ENCODE measurements at places on chromosomes 12 and 14.

DNA sequence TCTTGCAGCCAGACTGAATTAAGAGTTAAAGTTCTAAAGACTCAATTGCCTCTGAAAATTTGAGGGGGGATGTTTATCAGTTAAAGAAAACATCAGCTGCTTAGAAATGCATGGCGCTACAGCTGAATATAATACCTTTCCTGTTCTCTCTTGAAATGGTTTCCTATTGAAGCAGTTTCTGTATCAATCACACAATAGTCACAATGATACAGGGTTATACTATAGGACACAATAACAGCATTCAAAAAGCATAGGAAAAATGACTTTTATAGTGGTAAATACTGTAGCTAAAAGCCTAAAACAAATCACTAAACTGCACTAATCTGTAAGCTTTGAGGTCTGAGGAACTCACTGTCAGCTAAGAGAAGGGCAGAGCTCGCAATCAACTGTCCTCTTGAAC lies 15.2 kb downstream of the MDGA2 start:
- DNase-seq, result no peak

GRCh38 chr12:107600581-107601144 lies 84.9 kb upstream of the PWP1 start:
- no peak for DNase-seq

GRCh38 chr14:52553671-52554575 lies 1.3 kb downstream of the GPR137C start:
- peak; percentile 69 for DNase-seq

DNA sequence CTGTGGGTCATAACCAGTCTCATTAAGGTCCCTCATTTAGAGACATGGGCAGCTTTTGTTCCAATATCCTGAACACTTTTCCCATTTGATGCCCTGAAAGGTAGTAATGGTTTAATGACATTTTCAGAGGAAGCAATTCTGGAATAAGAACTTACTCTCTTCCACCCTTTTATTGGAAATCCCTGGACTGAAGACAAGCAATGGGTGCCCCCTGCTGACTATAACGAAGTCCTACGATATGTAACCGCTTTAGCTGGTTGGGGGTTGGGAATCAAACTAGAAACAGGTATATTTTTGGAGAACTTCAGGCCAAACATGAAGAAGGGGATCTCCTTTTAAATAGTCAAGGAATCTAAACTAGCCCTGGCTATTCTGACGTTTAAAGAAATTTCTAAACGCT lies 20.5 kb downstream of the SARNP start:
- DNase-seq, result peak; percentile 18

DNA sequence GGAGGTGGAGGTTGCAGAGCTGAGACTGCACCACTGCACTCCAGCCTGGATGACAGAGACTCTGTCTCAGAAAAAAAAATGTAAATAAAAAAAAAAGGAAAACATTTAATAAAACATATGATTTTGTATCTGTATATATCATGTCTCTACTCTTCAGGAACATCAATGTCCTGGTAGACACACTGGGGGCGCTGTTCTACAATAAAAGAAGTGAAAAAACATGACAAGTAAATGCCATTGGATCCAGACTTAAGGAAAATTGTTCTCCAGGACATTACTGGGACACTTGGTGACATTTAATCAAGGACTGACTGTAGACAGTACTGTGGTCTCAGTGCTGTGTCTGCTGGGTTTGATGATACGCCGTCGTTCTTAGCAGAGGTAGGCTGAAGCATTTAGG lies 15.5 kb upstream of the KLC1 start:
- no peak for DNase-seq

DNA sequence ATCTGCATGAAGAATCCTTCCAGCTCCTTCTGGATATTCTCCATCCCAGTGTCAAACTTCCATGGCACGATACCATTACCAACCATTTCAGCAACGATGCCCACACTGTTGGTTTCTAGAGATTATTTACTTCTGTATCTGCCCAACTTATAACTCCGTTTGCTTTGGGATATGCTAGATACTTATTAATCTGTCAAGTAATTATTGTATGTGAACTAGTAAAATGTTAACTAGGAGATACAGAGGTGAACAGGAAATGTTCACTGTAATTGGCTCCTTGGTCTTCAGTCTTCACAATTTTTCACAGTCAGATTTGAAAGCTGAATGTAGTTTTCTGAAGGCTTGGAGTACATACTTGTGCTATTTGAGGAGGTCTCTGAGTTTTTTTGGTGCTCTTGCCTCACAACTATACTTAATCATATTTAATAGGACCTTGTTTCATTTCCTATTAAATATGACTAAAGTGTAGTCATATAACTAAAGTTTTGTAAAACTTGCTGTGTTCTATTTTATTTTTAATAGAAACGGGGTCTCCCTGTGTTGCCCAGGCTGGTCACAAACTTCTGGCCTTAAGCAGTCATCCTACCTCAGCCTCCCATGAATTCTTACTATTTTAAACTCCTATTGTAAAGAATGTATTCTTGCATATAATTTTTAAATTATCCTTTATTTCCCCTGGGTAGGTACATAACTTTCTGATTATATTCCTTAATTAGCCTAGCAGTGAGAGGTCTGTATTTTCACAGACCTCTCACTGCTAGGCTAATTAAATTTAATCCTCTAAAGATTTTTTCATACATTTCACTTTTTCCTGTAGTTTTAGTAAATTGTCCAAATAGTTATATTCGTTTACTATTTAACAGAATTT lies 79.7 kb downstream of the FGD4 start:
- no peak for DNase-seq

DNA sequence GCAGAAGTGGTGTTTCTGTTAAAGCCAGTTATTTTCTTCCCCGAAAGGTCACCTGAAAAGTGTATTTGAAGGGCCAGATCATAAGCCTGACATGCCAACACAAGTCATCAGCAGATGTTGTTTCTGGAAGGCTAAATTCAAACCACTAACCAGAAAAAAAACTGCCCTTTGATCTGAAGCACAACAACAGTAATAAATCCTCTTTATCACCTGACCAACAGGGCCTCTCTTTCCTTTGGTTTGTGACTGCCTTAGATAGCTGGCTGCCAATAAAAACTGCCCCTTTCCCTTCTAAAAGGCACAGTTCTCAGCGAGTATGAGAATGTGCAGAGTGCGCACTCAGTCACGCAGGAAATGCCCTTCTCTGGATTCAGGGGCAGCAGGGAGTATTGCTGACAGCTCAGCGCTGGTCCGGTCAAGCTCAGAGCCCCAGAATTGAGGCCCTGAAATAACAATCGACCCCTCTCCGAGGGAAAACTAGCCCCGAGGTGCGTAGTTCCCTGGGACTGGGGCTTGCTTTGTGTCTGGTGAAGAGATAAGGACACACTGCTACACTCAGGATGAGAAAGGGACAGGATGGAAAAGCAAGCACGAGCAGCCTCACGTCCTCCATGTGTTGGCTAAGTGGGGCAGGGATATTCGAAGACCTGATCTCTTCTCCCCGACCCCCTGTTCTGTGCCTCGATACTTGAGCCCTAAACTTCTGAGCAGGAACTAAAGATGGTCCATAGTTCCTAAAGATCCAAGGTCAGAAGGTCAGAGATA lies 184.2 kb upstream of the GZMB start:
- no peak for DNase-seq

DNA sequence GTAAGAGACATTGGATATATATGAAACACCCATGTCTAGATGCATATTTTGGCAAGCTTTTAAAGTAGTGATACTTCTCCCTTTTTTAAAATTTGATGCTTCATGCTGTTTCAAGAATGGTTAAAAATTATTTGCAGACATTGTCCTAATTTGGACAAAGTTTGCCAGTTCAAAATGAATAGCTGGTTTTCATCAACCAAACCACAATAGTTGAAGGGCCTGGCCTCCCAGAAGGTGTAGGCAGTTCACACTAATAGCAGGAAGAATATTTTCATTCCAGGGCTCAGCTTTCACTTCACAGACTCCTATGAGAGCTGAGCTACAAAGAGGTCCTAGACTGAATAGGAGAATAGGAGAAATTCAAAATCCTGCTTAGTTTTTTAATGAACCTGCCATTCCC lies 78.7 kb downstream of the STXBP6 start:
- no peak for DNase-seq

DNA sequence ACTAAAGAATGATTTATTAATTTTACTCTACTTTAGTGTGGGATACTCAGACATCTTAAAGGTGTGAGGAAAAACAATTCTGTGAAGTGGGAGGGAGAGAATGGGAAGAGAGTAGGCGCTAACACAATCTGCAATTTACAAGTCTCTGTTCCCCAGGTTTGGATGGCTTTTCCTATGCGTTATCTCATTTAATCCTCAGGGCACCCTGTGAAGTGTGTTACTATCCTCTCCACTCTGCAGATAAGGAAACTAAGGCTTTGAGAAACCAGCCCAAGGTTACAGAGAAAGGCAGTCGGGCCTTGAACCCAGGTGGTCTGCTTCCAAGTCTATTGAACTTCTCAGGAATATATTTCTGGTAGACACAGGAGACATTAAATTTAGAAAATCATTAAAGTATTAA lies 36.2 kb upstream of the TUBA1C start:
- no peak for DNase-seq

DNA sequence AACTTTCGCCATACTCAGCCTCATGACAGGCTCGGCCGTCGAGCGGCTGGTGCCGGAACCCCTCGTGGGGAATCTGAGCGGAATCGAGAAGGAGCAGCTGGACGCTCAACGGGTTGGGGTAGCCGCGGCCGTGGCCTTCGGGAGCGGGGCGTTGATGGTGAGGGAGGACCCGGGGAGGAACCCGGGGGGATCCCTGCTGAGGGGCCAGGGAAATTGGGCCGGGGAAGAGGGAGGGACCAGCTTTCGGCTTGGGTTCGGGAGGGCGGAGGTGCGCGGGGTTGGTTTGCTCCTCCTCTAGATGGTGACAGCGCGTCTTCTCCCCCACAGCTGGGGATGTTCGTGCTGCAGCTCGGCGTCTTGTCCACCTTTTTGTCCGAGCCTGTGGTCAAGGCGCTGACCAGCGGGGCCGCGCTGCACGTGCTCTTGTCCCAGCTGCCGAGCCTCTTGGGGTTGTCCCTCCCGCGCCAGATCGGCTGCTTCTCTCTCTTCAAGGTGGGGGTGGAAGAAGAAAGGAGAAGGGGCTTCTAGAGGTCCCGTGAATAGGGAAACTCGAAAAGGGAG lies 9.8 kb downstream of the ARHGEF25 start:
- DNase-seq, result no peak

GRCh38 chr14:36600431-36600830 lies 18.0 kb upstream of the NKX2-8 start:
- DNase-seq, result no peak

- DNase-seq, result no peak
Observed at GRCh38 chr12:17203497-17203896, 597.5 kb upstream of the LMO3 start.

GRCh38 chr12:82414044-82414443 lies 55.7 kb downstream of the METTL25 start:
- no peak for DNase-seq

DNA sequence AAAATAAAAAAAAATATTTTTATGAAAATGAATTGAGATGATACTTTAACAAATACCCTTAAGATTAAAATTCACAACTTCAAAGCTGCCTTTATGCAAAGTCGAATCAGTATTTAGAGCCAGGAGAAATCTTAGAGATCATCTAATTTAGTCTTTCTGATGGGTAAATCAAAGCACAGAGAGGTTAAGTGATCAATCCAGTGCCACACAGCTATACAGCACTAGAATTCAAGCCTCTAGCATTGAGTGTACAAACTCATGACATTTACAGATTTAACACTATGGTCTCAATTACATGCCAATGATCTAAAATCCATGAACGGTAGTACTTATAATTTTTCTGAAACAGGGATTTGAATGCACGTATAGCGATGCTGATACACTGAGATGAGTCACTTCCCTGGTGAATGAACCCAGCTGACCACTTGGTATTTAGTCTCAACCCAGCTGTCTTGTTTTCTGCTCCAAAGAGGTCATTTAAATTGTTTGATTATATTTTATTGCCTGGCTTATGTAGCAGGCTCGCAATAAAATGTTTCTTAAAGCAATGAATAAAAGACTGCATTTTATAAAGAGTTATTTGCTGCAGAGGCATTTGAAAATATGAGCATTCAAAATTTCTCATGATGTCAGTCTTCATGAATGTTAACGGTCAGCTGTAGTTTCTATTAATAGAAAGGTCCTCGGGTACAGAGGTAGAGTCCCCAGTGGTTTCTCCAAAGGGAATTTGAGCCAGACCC lies 152.4 kb upstream of the PRICKLE1 start:
- DNase-seq, result no peak

GRCh38 chr14:61234215-61234916 lies 46.8 kb downstream of the TMEM30B start:
- no peak for DNase-seq

DNA sequence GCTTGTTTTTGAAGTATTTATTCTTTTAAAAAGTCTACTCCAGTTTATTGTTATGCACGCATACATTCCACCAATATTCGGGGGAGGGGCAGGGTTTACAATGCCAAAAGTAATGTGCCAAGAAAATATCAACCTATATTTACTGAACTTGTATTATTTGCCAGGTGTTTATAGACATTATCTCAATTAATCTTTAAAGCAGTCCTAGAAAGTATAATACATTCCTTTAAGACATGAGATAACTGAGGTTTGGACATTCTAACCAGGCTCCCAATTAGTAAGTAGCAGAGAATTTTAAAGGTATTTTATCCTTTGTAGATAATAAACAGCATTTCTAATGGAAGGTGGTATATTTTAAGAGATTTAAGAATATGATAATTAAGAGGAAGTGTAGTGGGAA lies 124.5 kb upstream of the LRIG3 start:
- DNase-seq, result no peak

DNA sequence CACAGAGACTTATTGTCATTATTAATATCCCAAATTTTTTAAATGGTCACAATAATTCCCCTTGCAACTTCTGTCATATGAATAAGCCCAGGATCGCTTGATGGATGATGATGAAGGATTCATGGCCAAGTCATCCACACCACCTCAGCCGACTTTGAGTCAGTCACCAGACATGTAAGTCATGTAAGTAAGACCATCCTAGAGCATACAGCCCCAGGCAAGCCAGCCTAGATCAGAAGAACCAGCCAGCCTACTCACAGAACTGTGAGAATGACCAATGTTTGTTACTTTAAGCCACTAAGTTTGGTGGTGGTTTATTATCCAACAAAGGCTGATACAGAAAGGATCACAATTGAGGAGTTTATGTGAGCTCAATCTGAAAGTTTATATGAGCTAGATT lies 341.8 kb downstream of the NRXN3 start:
- DNase-seq, result no peak

DNA sequence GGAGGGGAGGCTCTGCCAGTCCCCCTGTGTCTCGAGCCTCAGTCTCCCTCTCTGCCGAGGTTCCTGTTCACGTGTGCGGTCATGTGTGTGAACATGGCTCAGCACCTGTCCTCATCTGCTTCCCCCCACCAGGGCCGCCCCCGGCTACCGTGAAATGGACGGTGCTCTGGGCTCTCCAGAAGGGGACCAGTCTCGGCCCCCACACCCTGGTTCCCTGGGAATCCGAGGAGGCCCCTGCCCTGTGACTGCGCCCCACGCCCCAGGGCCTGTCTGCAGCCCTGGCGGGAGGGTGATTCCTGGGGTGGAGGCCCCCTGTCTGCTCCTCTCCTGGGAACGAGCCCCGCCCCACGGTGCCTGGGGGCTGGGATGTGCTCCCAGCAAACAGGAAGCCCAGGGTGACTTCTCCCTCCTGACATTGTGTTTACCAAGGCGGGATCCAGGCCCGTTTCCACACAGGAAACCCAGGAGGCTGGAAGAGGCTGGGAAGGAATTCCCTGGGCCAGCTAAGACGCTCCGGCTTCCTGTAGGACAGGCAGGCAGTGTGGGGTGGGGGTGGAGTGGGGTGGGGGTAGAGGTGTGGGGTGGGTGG lies 46.6 kb downstream of the KIF26A start:
- no peak for DNase-seq

Measured in activated CD4-positive, alpha-beta T cell treated with anti-CD3 and anti-CD28 coated beads, Interleukin-2, Interleukin-6, amounts not matched to agents 100 ng/mL and 50 ng/mL, durations not matched to agents 16 hours and 8 hours (primary cell).